T-helper 2 cell (primary cell): ENCODE measurements at places on chromosomes 7 and 10.

- DNase-seq = no peak
Observed at GRCh38 chr7:26420422-26421019, 128.9 kb downstream of the SNX10 start.

DNA sequence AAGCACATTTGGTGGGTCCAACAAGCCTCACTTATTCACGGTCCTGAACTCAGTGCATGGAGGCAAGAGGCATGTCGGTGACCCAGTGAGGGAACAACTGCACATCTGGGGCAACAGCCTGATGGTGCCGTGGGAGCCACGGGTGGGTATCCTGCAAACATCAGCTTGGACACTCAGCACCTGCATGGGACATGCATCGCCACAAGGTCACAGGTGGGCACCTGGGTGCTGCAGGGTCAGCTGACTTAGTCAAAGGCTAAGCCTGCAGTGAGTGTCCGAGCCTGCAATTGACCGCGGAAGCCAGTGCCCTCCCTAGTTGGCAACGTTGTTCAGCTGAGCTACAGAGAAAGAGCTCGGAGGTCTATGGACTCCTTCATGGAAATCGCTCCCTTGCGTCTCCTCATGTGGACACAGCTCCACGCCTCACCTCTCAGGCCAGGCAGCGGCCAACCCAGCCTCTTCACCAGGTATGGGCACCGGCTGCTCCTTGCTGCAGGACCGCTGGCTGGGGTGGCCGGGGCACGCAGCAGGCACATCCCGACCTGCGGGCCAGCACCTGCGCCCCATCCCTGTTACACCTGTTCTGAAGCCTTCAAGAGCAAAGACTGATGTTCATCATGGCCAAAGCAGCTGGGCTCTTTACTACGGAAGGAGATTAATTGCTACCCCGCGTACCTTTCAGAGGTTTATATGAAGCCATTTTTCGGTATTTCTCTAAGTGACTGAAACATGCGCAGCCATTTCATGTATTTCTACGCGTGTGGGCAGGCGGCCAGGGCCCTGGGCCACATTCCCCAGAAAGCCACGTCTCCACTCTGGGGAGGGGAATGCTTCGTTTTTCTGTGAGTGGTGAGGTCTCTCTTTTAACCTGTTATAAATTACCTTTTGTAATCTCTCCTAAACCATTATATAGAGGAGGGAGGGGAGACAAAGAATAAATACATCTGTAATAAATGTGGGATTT, 380.7 kb downstream of the DNAJB6 start:
- no peak for DNase-seq

- DNase-seq = no peak
Observed at GRCh38 chr10:89479771-89480446, 55.5 kb downstream of the SLC16A12 start.

DNA sequence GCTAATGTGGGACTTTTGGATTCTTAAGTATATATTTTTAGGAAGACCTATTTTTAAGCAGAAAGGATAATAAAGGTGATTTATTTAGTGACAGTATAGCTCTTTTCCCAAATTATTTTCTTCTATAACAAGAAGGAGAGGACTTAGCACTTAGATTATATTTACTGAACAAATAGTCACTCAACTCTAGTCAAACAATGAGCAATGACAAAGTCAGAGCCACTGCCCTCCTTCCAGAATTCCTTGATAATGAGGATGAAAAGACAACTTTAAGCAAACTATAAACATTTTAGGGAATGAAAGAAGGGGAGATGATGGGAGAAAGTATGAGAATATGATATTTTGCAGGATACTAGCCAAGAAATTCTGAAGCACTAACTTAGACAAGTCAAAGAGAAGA, 293.5 kb upstream of the YAE1 start:
- DNase-seq = no peak

- DNase-seq = no peak
Observed at GRCh38 chr7:131016230-131016629, 282.2 kb upstream of the KLF14 start.

DNA sequence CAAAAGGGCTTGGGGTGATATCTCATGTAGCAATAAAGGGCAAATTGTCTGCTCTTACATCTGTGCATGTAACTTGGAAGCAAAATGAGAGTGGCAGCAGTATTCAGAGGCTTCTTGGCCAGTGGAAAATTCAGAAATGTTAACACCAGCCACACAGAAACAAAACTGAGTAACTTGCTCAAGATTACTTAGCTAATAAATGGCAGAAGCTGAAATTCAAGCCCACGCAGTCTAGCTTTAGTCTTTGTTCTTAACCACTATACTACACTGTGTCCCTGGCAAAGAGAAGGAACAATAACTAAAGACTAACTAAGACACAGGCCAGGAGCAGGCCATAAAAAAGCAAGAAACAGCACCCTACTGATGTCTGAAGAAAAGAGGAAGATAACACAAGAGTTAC, 185.9 kb upstream of the ASAH2 start:
- no peak for DNase-seq

DNA sequence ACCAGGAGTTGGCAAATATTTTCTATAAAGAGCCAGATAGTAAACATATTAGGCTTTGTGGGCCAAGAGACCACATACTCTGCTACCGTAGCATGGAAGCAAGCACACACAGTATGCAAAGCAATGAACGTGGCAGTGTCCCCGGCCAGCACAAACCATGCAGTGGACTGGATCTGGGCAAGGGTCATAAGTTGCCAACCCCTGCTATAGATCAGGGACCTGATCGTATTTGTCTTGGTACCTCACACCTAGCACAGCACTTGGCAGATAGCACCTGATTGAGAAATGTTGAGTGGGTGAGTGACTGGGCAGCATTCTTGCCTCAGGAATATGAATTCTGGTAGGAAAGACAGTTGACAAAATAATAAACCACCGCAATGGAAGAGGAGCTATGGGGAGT, 331.9 kb downstream of the FGFR2 start:
- DNase-seq = no peak

DNA sequence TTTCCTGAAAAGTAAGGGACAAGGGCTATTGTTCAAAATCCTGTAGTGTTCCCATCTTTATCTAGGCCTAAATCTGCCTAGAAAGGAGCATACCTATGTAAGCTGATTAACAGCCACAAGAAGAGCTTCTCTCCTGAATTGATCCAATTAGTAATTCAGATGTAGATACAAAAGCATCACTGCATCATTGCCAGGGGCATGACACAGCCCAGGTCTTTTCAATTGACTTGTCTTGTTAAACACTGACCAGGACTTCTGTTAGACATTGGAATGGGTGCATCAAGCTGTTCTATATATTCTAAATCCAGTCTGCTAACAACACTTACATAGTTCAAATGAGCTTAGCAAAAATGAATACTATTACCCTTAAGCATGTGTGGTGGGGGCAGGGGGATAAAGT, 589.2 kb downstream of the INHBA start:
- no peak for DNase-seq

GRCh38 chr7:87474533-87475358, 734 bp downstream of the ABCB4 start:
- DNase-seq = no peak

DNA sequence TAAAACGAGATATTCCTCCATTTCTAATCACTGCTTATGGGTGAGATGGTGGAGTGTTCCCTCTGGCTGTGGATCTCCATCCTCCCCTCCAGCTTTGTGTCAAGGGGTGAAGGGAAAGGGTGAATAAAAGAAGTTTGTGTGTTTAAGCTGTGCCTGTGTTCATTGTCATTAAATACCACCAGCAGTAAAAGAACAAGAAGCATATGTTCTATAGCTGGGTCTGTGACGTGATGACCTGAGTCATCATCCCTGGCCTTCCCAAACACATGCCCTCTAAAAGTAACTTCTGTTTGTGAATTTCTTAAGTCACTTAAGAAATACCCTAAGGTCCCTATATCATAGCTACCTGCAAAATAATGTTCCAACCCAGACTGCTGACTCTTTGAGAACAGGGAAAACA, 104.9 kb downstream of the PPP1R17 start:
- DNase-seq = no peak

GRCh38 chr7:134533288-134533771, 6.0 kb downstream of the AKR1B10 start:
- DNase-seq = no peak

- no peak for DNase-seq
Observed at GRCh38 chr7:46003896-46004875, 83.1 kb upstream of the IGFBP3 start.

DNA sequence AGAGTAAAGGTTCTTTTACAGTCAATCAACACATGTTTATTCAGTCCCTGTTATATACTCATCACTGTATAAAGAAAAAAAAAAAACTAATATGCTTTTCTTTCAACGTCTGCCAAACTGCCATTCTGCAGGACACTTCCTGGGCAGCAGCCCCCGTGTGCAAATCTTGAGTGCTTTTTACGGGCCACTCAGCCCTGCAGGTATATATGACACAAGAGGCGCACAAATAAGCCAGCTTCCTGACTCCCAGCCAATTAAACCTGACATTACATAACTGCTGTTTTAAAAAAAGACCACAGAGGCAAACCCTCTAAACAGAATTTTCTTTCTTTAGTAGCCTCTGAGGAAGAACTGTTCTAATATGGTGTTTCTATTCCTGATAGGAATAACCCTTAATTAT, 263.0 kb upstream of the NEBL start:
- no peak for DNase-seq

GRCh38 chr10:76887223-76888010, 750.2 kb downstream of the KCNMA1 start:
- no peak for DNase-seq

DNA sequence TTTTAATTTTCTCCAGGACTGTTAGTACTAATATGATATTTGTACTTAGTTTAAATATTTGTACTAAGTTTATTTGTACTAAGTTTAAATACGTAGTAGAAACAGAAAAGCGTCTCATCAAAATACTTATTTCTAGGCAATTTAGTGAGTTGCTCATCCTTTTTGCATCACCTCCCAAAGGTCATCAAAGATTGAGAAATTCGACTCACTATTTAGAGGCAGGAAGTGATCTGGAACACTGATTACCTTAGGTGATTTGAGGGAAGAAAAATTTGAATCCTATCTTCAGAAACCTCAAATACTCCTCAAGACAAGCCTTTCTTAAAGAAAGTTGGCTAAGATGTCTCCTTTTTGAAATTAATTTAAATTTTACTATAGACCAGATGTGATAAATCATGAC, 14.5 kb downstream of the WNT16 start:
- DNase-seq = no peak

DNA sequence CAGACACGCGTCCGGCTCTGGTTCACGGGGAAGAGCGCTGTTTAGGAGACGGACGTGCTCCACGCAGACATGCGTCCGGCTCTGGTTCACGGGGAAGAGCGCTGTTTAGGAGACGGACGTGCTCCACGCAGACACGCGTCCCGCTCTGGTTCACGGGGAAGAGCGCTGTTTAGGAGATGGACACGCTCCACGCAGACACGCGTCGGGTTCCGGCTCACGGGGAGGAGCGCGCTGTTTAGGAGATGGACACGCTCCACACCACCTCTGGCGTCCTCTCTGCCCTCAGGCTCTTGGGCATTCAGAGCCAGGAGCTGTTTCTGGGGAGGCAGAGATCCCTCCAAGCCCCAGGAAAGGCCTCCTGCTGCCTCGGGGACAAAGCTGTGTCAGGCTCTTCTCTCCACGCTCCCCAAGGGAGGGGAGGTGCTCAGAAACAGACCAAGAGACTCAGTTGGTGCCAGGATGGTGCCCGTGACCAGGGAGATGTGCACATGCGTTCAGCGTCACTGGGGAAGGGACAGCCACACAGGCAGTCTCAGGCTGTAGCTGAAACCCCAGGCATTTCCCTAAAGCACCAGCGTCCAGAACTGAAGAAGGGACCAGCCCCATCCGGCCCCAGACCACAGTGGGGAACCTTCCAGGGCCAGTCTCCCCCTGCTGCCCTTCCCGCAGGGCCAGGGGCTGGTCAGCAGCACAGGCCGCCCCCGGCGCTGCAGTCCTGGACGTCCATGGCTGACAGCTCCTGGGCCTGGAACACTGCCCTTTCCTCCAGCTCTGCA, 175.6 kb downstream of the ELFN1 start:
- no peak for DNase-seq

DNA sequence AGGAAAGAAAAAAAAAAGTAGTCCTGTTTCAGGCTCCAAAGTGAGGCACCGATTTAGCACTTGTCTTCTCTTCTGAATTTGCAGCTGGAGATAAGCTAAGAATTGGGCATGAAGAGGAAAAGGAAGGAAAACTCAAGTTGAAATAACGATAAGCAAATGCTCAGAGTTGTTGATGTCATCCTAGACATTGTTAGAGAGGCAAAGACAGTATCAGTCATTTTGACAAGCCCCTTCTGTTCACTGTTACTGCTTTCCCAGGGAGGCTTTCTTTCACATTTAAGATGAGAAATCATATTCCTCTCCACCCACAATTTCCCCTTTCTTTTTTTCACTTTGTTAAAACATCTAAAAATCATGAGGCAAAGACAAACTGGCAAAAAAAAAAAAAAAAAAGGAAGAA, 41.8 kb downstream of the SORCS1 start:
- no peak for DNase-seq

DNA sequence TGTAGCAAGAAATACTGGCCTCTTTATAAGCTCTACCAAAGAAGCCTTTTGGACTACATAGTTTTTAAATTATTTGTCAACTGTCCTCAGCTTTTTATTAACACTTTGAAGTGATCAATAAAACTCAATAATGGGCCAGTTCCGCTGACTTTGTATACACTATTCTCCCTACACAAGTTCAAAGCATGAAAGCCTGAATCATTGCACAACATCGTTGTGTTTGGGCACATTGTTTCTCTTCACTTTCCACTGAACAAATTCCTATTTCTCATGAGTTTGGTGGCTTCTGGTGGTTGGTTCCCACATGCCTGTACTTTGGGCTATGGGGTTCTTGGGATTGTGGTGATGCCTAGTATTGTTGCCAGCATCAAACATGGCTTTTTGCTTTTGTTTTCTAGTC, 561.8 kb upstream of the LRRN3 start:
- no peak for DNase-seq

DNA sequence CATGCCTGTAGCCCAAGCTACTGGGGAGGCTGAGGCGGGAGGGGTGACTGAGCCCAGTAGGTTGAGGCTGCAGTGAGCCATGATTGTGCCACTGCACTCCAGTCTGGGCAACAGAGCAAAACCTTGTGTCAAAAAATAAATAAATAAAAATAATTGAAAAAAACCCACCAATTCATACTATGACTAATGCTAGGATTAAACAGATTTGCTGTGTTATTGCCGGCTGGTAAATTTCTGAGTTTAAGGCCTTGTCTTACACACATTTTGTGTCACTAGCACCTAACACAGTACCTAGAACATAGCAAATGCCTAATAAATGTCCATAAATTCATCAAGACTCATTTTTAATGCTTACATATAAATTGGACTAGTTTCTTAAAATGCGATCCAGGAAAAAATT, 8.7 kb downstream of the ESYT2 start:
- no peak for DNase-seq

DNA sequence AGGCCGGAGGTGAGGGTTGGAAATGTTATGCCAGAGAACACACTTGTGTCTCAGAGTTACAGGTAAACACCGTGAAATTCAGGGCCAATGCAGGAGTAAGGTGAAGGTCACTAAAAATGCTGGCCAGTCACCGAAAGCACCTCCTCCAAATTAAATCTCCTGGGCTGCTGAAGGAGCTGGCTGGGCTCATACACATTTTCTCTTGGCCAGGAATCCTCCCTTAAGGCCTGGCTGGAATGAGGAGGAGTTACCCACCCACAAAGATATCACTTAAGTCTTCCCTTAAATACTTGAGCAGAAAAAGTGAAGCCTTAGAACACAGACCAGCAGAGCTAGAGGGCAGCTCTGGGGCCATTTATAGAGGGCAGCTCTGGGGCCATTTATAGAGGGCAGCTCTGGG, 46.3 kb downstream of the HTRA1 start:
- no peak for DNase-seq

- DNase-seq = no peak
Observed at GRCh38 chr10:126092366-126093215, 196.2 kb downstream of the FANK1 start.

GRCh38 chr7:132125096-132125495, 451.2 kb downstream of the PLXNA4 start:
- DNase-seq = no peak

- DNase-seq = no peak
Observed at GRCh38 chr10:70799124-70799523, 13.9 kb upstream of the TBATA start.
